ENCODE measurements at places on chromosomes 1 and 21.

- no peak for DNase-seq
Observed at GRCh38 chr1:202250982-202251381, 57.4 kb downstream of the LGR6 start.

DNA sequence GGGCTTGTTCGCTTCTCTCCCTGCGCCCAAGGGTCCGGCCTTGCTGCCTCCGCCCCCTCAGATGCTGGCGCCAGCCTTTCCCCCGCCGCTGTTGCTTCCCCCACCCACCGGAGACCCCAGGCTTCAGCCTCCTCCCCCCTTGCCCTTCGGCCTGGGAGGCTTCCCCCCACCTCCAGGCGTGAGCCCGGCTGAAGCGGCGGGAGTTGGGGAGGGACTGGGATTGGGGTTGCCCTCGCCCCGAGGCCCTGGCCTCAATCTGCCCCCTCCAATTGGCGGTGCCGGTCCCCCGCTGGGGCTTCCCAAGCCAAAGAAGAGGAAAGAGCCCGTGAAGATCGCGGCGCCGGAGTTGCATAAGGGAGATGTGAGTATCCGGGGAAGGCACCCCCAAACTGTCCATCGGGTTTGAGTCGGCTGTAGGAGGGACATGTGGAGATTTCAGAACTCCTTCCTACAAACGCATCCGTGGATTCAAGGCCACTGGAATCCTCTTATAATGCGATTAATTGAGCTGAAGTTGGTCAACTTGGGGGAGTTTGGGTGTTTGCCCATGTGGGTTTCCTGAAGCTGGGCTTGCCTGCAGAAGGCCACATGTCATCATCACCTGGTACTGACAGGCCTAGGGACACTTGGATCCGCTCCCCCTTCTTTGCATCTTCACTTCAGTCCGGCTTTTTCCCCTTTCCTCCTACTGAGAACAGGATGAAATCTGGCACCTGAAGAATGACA is 707 bp downstream of the PRCC start:
- no peak for DNase-seq

DNA sequence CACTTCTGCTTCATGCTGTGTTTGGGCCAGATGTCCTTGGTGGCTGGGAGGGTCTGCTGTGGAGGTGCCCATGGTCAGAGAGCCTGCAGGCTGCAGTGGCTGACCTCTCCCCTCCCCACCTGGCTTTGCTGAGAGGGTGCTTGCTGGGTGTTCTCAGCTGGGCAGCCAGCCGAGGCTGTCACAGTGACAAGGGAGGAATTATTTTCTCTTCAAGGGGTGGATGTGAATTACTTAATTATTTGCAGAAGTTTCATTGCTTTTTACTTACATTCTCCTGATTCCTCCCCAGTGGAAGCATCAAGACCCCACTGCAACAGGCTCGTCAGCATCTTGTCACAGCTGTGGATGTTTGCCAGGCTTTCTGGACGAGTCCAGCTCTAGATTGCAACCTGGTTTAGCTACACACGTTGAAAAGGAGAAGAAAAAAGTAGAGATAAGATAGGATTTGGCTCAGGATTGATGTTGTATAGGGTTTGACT is 70.3 kb downstream of the GALNT2 start:
- DNase-seq = no peak

DNA sequence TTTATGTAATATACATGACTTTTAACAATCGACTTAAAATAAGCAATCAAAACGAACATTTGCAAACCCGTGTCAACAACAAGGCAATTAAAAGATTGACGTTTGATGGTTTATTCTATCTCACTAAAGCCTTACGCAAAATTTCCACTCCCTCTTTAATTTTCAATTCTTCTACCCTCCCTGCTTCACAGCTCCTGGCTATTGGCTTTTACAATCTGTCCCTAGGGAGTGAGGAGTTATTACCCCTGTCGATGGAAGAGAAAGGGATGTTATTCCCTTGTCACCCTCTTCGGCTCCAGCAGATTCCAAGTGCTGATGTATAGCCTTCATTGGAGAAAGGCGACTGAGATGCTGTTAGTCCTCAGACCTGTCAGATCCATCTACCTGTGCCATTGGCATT is 161.3 kb downstream of the ZNF281 start:
- no peak for DNase-seq

GRCh38 chr1:205583461-205584130 is 48.2 kb downstream of the ELK4 start:
- no peak for DNase-seq

DNA sequence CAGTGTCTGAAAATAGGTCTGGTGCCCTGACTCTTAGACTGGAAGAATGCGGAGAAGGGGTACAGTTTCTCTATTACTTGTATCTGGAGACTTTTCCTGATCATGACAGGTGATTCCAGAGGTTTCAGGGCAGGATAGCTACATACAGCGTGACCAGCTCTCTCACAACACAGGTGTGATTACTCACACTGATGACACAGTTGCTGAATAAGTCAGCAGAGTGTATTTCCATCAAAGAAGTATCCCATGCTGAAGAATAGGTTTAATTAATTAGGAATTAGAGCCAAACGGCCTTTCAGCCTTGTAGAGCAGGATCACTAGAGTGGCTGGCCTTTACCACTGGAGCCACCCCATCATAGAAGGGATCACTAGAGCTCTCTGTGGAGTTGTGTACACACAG is 298.6 kb downstream of the LMX1A start:
- DNase-seq = no peak

- DNase-seq = peak; percentile 30
Observed at GRCh38 chr1:155051777-155052398, 772 bp downstream of the ADAM15 start.

- DNase-seq = no peak
Observed at GRCh38 chr1:165494949-165495857, 48.6 kb upstream of the LRRC52 start.

GRCh38 chr1:166184897-166185296 is 18.1 kb upstream of the FAM78B start:
- DNase-seq = no peak

GRCh38 chr1:234593771-234594504 is 16.0 kb downstream of the IRF2BP2 start:
- no peak for DNase-seq

DNA sequence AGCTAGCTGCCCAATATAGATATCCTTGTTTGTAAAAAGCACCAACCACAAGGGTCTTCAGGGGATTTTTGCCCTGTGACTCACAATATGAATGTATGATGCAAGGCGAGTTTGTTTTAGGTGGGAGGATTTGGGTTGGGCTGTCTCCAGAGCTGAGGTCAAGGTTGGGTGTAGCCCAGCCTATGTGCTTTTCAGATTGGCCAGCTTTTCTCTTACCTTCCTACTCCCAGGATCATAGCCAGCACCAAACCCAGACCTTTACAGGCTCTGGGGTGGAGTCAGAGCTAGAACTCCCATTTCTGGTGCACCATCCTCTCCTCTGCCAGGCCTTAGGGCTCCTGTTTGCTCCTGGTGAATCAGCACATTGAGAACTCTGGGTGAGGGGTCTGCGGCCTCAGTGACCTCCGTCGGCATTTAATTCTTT is 55.6 kb upstream of the GCLM start:
- no peak for DNase-seq

GRCh38 chr1:101259744-101260148 is 22.9 kb downstream of the S1PR1 start:
- no peak for DNase-seq

DNA sequence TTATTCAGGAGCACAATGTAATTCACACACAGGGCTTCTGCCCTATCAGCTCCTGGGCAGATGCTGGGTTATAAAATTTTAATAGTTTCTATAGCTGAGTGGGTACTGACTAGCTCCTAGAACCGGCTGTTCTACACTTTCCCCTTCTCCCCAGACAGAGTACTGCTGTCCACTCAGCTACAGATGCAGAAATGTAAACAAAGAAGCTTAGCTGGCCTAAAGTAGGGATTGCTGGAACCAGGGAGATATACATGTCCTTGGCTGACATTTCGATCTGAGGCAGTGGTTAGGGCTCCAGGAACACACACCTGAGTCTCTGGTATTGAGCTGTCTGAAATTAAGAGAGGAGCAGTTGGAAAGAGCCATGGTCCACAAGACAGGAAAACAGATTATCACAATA is 211.5 kb upstream of the USP24 start:
- no peak for DNase-seq

DNA sequence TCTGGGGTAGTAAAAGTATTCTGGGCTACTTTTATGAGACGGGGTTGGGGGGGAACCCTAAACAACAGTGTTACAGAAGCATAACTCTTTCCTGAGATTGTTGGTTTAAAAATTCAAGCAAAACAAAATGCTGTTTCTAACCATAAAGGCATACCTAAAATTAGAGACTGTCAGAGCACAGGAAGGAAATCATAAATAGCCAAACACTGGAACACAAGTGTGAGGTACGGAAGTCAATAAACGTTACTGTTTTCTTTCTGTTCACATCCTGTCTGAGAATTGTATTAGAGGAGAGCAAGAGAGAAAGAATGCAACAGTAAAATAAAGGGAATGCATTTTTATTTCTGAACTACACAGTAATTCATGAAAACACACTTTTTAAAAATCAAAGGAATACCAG is 42.8 kb upstream of the IL12RB2 start:
- DNase-seq = no peak

GRCh38 chr21:33942426-33942825 is 26.8 kb upstream of the ATP5PO start:
- no peak for DNase-seq

DNA sequence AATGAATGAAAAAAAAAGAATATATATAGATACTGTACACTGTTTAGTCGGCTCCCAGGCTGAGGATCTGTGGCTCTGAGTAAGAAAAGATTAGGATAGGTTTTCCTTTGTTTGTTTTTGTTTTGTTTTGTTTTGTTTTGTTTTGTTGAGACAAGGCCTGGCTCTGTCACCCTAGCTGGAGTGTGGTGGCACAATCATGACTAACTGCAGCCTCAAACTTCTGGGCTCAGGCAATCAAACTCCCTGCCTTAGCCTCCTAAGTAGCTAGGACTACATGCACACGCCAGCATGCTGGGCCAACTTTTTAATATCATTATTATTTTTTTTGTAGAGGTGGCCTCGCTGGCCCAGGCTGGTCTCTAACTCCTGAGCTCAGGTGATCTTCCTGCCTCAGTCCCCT is 87.9 kb upstream of the PTBP2 start:
- DNase-seq = no peak

GRCh38 chr1:202848191-202848542 is 37.4 kb downstream of the PCAT6 start:
- DNase-seq = no peak

DNA sequence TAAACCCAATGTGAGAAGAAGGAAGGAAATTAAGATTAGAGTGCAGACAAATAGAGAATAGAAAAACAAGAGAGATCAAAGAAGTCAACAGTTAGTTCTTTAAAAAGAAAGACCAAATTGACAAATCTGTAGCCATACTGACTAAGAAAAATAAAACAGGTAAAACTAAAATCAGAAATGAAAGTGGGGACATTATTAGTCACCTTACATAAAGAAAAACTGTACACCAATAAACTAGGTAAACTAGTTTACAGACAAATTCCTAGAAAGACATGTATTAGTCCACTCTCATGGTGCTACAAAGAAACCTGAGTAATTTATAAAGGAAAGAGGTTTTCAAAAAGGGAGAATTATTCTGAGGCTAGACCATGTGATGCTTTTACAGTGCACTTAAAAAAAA is 22.3 kb downstream of the BLZF1 start:
- no peak for DNase-seq

GRCh38 chr21:43372663-43373361 is 54.1 kb downstream of the SIK1 start:
- DNase-seq = no peak

GRCh38 chr1:150610576-150610975 is 18.8 kb downstream of the ENSA start:
- DNase-seq = no peak

GRCh38 chr1:203592730-203593129 is 33.9 kb upstream of the ATP2B4 start:
- DNase-seq = no peak

- DNase-seq = no peak
Observed at GRCh38 chr1:88812366-88812765, 79.0 kb downstream of the GTF2B start.

GRCh38 chr1:190752131-190752530 is 274.5 kb upstream of the BRINP3 start:
- DNase-seq = no peak

- no peak for DNase-seq
Observed at GRCh38 chr1:7398982-7399381, 372.1 kb upstream of the VAMP3 start.

GRCh38 chr1:165826565-165827267 is 698 bp upstream of the UCK2 start:
- no peak for DNase-seq

- DNase-seq = no peak
Observed at GRCh38 chr1:150846473-150847146, 29.8 kb downstream of the ARNT start.

DNA sequence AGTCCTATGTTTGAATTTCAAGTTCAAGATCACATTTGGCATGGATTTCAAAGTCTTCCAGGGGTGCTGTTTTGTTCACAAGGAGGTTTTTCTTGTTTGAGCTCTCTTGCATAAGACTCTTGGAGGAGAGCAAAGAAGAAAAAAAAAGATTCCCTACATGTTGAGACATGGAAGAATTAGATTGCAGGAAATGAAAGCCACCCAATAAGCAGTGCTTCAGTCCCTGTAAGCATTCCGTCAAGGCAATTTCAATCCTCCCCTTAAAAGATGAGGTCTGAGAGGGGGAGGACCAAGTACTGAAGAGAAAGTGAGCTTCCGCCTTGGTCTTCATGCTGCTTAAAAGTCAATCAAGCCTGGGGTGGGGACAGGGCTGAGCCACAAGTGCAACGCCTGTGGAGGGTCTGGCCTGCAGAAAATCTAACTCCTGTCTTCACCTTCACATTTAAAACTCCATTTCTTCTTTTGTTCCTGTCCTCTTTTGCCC is 50.2 kb downstream of the LPAR3 start:
- DNase-seq = peak; percentile 36

GRCh38 chr1:193538680-193539079 is 352.3 kb upstream of the B3GALT2 start:
- no peak for DNase-seq

DNA sequence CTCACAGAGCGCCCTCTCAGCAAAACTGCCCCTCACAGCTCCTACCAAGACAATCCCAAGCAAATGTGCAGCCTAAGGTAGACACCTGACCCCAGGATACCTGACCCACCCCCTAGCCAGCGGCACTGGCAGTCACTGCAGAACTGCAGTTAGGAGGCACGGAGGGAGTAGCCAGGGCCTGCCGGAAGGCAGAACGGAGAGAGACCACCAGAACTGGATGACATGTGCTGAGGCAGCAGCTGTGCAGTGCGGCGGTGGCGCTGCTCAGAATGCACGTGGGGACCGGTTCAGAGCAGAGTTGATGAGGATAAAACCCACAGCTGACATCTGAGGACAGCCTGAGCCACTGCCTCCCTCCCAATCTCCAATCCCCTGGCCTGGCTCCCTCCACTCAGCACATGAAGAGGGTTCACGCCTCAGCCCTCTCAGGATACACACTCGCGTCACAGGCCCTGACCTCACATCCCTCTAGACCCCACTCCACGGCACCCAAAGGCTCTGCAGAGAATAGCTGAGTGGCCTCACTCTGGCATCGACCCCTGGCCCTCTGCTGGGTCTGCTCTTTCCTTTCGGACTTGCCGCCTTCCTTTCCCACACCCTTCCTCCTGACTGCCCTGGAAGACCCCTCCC is 29.6 kb downstream of the UBE2G2 start:
- no peak for DNase-seq

GRCh38 chr1:213041443-213041842 is 9.6 kb upstream of the RPS6KC1 start:
- DNase-seq = no peak
